Karpas-422 (cell line): ENCODE measurements at places on chromosomes 12 and 14. TPM values are rescaled to one million over a fixed set of nuclear protein-coding genes. Genes with fewer than 3 reads are reported as not detected.

- no peaks in the 10 kb centered on the region for H3K36me3 ChIP-seq
- no peaks in the 10 kb centered on the region for H3K27me3 ChIP-seq
- DNase-seq, result no peak
- no peak overlapping the region for H3K4me3 ChIP-seq
These were observed 229.5 kb downstream of the CACNA1C start for GRCh38 chr12:2282318-2282717.

GRCh38 chr12:85182699-85183098 lies 97.3 kb upstream of the ALX1 start:
- no peak overlapping the region for H3K4me3 ChIP-seq
- H3K4me1 ChIP-seq, result no peaks in the 10 kb centered on the region
- no peaks in the 10 kb centered on the region for H3K36me3 ChIP-seq
- no peak overlapping the region for H3K27ac ChIP-seq
- DNase-seq, result no peak

- no peaks in the 10 kb centered on the region for H3K4me1 ChIP-seq
- H3K27me3 ChIP-seq, result no peaks in the 10 kb centered on the region
- no peak for DNase-seq
- H3K4me3 ChIP-seq, result no peak overlapping the region
These were observed 191.9 kb downstream of the NUBPL start for GRCh38 chr14:31752867-31753661.

CMA1 gene
- not detected in 2 replicates for total RNA-seq

- no peaks in the 10 kb centered on the region for H3K4me1 ChIP-seq
- DNase-seq, result no peak
These were observed 190.7 kb upstream of the PPFIA2 start for GRCh38 chr12:81949841-81950308.
